ENCODE measurements at places on chromosomes 2 and 18. TPM values are rescaled to one million over a fixed set of nuclear protein-coding genes. Genes with fewer than 3 reads are reported as not detected.

Gene MEP1B
- 0.36 TPM for total RNA-seq

Gene UGT1A8
- 0.10 TPM for total RNA-seq

Gene HOXD8
- total RNA-seq: 1.3 TPM

Gene TTL
- total RNA-seq: 22.9 TPM

Gene CXCR1
- not detected for total RNA-seq
